ENCODE measurements at places on chromosomes 4 and X. TPM values are rescaled to one million over a fixed set of nuclear protein-coding genes. Genes with fewer than 3 reads are reported as not detected.

The SUPT20HL2 gene
- total RNA-seq = not detected

The HOPX gene
- total RNA-seq = 137 TPM

The NHSL2 gene
- 19.2 TPM for total RNA-seq

The BRS3 gene
- total RNA-seq = 0.30 TPM

The GIMD1 gene
- total RNA-seq = not detected

The NPFFR2 gene
- 2.9 TPM for total RNA-seq

The FGF5 gene
- 1.5 TPM for total RNA-seq

DNA sequence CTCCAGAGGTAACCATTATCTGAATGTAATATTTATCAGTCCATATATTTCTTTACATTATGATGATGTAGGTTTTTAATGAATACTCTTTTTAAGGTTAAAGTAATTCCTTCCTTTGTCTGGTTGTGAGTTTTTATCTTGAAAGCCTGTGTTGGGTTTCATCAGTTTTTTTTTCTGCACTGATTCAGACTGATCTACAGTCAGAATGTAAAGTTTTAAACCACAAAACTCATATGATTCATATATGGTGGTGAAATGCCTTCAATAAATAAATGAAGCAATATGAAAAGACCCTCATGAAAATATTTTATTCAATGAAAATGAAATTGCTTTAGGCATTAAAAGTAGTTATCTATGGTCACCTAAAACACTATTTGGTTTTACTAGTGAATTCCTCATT lies 47.1 kb downstream of the SORBS2 start:
- DNase-seq = no peak

DNA sequence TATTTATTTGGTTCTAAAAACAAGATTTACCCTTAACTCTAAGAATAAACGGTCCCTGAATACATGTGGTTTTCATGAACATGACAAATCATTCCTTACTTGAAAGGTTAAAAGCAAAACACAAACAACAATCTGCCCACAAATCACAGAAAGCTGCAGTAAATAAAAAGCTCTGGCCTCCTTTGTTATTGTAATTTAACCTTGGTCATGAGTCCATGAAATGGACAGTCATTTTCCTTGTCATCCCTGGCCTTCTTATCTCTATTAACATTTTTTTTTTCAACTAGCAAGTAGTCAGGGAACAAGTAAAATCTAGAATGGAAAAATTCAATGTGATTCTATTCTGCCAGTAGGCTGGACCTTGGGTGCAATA lies 92.7 kb downstream of the SCD5 start:
- DNase-seq = no peak

- no peak for DNase-seq
Observed at GRCh38 chr4:145709336-145709735, 29.4 kb downstream of the C4orf51 start.

DNA sequence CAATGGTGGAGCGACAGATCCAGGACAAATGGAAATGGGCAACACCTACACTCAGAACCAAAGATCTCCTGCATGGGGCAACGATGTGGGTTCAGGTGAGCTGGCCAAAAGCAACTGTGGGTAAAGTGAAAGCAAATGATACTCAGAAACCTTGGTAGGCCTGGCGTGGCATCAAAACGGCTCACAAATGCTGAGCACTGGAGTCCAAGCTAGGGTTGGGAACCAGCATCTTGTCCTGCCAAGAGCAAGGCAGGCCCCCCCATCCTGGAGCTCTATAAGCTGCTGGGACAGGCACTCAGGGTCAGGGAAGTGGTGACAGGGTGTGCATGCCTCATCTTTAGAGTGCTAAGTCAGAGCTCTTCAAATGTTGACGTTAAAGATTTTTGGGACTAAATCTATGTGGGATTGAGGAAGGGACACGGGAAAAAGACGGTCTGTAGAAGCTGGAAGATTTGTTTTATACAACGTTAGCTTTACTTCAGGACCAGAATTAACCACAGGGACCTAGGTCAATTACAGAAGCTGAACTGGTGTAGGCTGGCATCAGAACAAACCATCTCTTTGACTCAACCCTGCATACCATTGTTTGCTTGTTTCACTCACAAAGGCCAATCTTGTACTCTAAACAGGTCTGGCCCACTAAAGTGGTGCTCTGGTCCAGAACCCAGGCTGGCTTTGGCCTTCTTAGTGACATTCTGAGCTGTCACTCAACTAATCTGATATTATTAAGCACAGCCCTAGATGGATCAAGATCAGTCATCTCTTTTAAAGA lies 10.7 kb downstream of the ATP8A1 start:
- no peak for DNase-seq

DNA sequence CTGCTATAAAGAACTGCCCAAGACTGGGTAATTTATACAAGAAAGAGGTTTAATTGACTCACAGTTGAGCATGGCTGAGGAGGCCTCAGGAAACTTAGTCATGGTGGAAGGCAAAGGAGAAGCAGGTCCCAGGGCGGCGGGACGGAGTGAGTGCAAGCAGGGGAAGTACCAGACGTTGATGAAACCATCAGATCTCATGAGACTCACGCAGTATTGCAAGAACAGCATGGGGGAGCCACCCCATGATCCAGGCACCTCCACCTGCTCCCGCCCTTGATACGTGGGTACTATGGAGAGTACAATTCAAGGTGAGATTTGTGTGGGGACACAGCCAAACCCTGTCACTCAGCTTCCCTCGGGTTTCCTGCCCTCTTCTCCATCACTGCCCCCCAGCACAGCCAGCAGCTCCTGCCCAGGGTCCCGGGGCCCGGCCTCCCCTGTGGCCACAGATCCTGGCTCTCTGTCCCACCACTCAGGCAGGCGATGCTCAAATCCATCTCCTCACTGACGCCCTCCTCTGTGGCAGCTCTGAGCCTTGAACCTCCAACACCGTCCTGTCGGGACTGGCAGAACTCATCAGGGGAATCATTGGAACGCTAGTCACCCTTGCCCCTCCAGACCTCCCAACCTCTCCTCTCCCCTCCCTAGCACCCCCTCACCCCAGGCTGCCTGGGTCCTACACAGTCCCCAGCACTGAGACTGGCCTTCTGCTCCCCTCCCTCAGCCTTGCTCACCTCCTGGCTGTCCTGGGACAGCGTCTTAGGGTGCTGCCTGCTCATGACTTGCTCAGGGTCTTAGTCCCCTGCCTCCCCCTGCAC lies 37.6 kb downstream of the FGFRL1 start:
- DNase-seq = no peak

GRCh38 chrX:139058831-139059495 lies 347.4 kb upstream of the FGF13 start:
- no peak for DNase-seq

- no peak for DNase-seq
Observed at GRCh38 chrX:9416562-9417348, 48.1 kb upstream of the TBL1X start.

DNA sequence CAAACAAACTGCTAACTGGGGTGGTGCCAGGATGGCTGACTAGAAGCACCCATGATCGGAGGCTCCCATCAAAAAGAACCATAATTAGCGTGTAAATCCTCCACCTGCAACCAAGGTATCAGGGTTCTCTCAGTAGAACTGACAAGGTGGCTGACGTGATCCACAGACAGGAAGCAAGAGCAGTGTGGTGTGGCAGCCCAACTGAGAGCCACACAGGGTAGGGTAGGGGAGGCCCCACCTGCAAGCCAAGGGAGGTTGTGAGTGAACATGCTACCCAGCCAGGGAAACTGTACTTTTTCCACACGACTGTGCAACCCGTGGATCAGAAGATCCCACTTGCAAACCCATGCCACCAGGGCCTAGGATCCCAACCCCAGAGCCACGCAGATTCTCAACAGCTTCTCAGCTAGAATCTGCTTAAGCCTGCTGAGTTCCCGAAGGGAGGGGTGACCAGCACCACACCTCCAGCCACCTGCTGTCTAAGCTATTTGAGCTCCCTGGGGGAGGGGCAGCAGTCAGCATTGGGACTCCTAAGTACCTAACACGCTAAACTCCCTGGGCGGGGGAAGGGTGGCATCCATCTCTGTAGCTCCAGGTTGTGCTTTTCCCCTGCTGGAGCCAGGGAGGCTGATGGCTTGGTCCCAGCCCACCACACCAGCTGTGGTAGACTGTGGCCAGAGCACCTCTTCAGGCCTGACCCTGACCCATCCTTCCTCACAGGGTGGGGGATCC lies 425.1 kb downstream of the GPM6A start:
- DNase-seq = no peak

DNA sequence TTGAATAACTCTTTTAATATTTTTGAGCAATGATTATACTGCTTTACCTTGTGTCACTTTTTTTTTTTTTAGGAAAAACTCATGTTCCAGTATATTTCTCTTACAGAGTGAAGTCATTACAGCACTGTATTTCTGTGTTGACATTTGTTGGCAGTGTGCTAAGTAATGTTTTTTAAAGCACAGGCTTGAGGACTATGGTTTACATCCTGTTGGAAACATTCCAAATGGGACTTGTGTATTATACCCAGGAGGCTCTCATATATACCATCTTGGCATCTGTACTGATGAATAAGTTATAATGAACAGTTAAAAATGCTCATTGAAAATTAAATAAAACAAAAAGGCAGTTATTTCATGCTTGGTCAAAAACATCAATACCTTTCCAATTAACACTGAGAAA lies 33.8 kb downstream of the CEP44 start:
- DNase-seq = peak; percentile 13

DNA sequence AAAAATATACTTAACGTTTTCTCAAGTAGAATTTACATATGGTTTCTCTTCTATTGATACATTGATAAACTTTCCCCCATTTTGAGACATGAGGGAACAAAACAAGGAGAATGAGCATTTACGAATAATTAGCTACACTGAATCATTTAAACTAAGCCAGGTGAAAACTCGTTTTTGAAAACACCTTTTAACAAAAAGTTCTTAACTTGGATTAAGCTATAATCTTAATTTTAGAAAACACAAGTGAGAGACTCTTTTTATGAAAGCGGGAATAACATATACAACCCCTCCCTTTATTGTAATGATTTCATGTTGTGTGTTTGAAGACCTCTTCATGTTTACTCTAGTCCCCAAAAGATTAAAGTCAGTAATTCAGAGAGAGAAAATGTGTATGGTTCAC lies 20.1 kb downstream of the PDLIM3 start:
- DNase-seq = no peak

DNA sequence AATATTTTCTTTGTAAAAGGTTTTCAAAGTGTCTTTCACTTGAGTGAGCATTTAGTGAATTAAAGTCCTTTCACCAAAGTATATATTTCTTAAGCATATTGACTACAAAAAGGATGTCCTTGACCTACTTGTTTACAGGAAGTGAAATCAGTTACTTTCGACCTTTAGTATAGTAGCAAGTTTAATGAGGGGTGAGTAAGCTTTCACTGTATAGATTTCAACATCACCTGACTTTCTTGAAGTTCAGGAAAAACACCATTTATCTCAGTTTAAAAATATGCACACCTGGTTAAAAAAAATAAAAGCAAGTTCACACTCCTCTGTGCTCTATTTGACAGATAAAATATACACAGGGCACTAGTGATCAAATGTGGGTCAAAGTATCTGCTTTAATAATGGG lies 88.1 kb downstream of the CCSER1 start:
- DNase-seq = no peak

DNA sequence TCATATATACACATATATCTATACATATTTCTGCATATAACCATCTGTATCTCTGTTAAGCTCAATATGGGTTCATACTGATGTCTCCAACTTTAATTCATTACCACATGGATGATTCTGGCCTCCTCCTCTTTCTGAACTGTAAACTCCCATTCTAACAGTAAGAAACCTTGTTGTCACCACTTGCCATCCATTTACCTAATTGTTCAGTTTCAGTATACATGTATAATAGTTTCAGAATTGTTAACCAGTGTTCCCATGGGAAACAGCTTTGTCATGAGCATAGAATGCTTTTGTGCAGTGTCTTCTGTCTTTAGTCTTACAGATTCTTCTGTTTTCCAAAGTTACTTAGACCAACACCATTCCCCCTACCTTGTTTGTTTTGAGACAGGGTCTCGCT lies 35.9 kb downstream of the SLC9A6 start:
- no peak for DNase-seq

DNA sequence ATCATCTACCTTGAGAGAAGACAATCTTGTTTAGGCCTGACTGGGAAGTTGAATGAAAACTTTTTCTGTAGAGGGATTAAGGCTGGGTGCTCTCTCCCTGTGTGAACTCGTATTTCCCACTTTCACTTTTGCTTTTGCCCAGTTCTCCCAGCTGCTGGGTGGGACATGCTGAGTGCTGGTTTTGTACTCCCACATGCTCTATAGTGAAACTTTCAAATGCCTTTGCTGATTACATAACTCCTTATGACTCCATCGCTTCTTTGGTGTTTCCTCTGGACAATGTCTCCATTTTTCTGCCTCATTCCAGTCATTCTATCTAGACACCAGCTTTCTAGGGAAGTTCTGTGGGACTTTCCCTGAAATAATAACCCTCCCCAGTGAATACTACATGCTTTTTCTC lies 100.5 kb downstream of the CLNK start:
- no peak for DNase-seq

DNA sequence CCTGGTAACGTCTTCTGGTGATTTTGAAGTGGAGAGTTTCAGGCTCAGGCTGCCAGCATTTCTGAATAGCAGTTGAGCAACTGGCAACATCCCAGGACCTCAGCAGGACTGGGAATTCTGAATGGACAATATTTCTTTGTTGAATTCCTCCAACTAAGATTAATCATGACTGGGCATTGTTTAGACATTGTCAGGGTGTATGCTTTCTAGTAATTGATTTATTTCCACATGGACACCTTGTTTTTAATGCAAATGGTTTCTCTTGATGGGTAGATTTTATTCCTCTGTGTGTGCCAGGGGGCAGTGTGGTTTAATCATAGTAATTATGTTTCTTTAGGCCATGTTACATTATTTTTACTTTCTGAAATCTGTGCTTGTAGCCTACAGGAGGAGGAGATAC lies 1004.7 kb upstream of the LCORL start:
- DNase-seq = peak; percentile 43

GRCh38 chrX:38571058-38571457 lies 9.7 kb downstream of the TSPAN7 start:
- DNase-seq = no peak

GRCh38 chrX:106917830-106918500 lies 2.2 kb upstream of the CLDN2 start:
- DNase-seq = no peak

DNA sequence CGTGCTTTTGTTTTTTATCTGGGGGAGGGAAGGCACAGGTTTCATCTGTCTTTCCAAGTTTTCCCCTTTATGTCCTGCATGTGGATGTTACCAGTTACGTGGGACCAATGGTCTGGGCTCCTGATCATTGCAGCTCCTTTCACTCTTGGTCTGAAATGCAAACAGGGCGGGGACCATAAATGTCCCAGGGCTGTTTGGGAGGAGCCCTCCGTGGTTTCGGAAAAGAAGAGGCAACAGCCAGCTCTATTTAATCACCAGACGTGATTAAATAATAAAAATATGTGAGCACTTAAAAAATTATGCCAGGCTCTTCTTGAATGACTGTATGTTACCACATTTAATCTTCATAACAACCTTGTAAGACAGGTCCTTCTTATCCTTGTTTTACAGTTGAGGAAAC lies 30.8 kb upstream of the C1GALT1C1 start:
- no peak for DNase-seq

- no peak for DNase-seq
Observed at GRCh38 chrX:154750301-154751202, at the start of gene GAB3. TSS of gene GAB3 (minus strand) at chrX:154751077. CDS start at chrX:154751025, 52 bp downstream.

GRCh38 chrX:9825129-9825790 lies 39.0 kb downstream of the SHROOM2 start:
- no peak for DNase-seq

All from spinal cord (tissue), 10 donors.